ENCODE measurements at places on chromosomes 11 and 22.

GRCh38 chr11:128581561-128582272 is 5.6 kb downstream of the ETS1 start:
- no peak for DNase-seq

DNA sequence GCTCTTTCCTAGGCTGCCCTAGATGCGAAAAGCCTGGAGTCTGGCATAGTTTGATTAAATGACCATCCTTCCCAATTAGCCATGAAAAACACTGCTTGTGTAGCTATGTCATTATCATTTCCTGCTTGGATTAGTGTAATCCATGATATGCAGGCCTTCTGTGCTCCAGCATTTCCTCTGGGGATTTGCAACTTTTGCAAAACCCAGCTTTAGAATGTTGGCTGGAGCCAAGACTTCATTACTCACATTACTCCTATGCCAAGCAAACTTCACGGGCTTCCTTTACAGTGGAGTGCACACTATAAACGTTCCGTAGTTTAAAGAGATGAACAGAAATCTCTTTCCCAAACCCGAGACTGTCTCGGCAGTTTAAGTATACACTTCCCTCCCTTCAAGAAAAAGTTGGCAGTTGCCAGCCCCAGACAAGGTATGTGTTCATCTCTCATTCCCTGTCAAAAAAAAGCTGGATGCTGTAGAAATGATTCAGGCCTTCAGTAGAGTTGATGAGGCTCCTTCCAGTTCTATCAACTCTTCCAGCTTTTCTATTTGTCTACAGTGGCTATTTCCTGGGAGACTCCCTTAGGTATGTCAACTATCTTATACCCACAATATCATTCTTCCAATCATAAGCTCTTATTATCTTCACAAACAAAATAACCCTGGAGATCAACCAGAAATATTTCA is 180.0 kb downstream of the MAML2 start:
- no peak for DNase-seq

DNA sequence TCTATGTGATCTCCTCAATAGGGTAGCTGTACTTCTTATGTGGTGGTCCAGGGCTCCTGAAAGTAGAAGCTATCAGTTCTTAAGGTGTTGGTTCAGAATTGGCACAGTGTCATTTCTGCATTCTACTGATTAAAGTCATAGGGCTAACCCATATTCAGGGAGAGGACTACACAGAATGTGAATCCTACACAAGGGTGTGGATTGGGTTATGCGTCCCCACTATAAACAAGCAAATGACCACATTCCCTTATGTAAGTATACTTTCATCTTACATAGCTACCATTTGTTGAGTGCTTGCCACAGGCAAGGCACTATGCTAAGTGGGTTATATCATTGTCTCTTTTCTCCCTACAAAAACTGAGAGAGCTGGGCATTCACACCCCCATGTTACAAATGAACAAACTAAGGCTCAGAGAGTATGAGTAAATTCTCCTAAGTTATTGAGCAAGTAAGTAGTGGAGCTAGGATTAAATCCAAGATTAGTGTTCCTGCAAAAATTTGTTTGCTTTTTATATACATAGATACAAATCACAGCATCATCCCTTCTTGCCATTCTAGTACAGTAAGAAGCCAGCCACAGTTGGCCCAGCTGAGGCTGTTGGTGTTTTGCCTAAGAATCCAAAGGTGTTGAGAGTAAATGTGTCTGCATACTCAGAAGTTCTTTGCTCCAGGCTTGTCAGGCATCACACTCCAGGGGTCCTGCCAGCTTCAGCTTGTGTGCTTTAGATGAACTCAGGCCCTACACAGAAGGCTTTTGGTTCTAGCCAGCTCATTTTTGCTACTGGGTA is 157.8 kb downstream of the KIF18A start:
- no peak for DNase-seq

- DNase-seq, result peak; percentile 86
Observed at GRCh38 chr11:35083431-35084238, 55.3 kb upstream of the CD44 start.

DNA sequence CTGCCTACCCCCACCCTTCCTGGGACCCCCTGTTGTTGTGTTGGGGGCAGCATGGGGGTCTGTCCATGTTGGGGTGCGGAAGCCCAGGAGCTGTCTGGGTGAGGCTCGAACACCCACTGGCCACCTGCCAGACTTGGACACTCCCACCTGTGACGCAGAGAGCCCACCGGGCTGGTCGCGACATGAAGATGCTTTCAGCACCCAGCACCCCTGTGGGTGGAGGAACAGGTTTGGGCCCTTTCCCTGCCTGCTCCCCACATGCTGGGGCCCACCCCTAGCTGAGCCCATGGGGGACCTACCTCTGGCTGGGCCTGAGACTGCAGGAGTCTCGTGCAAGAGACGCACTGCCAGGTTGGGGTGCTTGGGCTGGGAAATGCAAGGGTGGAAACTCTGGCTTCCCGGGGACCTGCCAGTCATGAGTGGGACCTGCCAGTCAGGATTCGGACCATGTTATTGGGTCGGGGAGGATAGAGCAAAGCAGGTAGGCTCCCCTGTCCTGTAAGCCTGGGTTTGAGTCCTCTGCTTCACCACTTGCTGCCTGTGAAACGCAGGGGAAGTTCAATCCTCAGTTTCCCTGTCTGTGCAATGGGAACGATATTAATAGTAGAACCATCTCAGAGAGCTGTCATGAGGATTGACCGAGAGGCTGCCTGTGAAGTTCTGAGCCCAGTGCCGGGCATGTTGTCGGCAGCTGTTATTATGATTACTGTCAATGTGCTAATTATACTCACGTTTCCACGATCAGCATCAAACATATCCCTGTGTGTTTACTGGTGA is 24.1 kb downstream of the KIAA1671 start:
- no peak for DNase-seq

DNA sequence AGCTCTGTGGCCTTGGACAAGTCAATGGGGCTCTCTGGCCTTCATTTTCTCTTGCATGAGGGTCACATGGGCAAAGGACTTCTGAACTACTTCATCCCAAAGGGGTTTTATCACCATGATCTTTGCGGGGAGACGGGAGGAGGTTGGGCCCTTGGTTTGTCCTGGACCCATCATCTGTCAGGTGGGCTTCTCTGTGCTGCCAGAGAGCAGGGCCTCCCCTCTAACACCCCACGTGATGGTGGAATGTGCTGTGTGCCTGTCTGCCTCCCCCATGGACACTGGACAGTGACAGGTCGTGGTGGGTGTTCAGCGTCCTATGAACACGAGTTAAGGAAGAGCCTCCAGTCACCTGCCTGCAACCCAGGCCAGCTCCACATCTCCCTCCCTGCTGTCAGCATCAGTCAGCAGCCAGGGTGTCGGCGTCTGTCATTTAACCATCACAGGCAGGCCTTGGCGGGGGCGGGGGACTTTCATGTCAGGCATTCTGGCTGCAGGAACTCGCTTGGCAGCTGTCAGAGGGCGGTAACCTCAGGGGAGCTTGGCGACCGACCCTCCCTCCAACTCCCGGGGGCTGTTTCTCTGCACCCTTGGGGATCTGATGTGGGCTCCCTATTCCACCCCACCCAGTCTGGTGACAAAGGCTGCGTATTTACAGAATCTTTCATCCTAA is 2.6 kb upstream of the SUN2 start:
- peak; percentile 58 for DNase-seq

GRCh38 chr22:41169157-41169556 is 36.0 kb upstream of the L3MBTL2 start:
- no peak for DNase-seq

DNA sequence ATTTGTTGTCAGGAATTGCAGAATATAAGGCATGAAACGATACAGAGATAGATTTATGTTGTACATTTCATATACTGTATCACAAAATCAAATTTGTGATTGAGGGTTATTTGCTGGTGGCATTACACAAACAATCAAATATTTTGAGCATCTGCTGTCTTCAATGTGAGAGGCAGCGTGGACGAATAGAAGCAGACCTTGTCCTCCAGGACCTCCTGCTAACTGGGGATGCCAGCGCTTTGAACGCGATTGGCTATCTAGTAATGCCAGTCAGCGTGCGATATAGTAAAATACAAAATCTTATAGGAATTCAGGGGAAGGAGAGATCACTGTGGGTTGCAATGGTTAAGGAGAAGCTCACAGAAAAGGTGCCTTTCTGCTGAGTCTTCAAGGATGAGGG is 631 bp upstream of the SNX19 start:
- no peak for DNase-seq

- DNase-seq, result peak; percentile 58
Observed at GRCh38 chr22:19962246-19962908, 20.8 kb upstream of the TXNRD2 start.

- no peak for DNase-seq
Observed at GRCh38 chr11:32436751-32437494, 1.6 kb upstream of the WT1 start.

DNA sequence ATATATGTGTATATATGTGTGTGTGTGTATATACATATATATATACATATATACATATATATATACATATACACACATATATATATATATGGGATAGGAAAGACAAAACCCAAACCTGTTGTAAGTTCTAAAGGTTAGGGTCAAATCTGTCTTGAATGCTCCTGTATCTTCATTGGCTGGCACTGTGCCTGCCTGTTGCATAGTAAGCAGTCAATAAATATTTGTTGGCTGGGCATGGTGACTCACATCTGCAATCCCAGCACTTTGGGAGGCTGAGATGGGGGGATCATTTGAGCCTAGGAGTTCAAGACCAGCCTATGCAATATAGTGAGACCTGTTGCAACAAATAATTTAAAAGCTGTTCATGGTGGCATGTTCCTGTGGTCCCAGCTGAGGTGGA is 205.4 kb downstream of the DBX1 start:
- DNase-seq, result no peak

DNA sequence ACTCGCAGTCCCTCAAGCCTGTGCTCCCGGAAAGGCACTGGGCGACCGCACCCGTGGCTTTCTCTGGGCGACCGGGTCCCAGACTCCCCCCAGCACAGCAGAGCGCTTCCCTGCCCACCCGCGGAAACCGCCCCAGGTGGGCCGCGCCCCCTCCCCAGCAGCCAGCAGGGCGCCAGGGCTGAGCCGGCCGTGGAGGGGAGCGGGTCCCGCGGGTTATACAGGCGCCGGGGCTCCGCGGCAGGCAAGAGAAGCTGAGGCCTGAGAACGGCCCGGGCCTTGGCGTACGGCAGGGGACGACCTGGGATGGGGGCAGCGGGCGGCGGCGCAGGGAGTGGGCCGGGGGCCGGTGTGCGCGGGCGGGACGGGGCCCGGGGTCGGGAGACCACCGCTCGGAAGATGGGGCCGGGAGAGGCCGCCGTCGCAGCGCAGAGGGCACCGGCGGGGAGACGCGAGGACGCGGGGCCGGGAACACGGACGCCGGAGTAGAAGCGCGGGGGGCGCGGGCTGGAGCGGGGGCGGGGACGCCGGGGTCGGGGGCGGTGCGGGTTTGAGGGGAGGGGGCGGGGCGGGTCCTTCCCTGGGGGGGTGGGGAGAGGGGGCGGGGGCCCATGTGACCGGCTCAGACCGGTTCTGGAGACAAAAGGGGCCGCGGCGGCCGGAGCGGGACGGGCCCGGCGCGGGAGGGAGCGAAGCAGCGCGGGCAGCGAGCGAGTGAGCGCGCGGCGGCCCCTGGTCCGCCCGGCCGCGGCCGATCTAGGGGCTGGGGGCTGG is at the start of gene MDK:
TSS of gene MDK (plus strand) at position 622 of the 771 bp plus-strand sequence. CDS start 389 bp downstream, outside the sequence.
- no peak for DNase-seq

- DNase-seq, result peak; percentile 42
Observed at GRCh38 chr11:12288212-12288930, 89.0 kb upstream of the PARVA start.

GRCh38 chr11:119029340-119030028 is 1.2 kb downstream of the SLC37A4 start:
- DNase-seq, result no peak

- no peak for DNase-seq
Observed at GRCh38 chr22:20384865-20385264, 9.1 kb upstream of the ZNF74 start.

DNA sequence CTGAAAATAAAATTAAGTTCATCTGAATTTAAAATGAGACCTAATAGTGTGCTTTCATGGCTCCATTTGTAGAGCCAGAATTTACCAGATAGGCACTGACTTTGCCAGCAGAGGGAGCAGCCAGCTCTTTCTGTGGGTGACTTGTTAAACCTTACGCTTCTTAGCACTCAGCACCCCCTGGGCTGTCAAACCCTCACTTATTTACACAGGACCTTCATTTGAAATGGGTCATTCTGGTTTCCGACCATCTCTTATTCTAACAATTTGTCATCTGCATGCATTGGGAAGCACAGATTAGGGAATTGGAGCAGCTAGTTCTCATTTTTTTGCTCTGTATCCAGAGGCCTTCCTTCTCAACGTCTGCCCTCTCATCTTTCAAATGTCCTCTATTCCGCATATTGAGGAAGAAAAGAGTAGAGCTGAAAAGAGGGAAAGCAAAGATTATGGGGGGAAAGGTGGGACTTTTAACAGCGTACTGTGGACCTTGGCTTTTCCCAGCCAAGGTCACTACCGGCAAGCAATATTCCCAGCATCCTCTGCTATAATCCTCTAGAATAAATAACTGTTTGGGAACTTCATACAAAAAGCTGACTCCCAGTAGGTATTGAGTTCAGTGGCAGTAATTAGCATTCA is 3.1 kb downstream of the ASRGL1 start:
- DNase-seq, result peak; percentile 71

GRCh38 chr11:76030286-76030685 is 176.0 kb downstream of the WNT11 start:
- no peak for DNase-seq

GRCh38 chr11:69704508-69705253 is 859 bp upstream of the FGF19 start:
- DNase-seq, result no peak

DNA sequence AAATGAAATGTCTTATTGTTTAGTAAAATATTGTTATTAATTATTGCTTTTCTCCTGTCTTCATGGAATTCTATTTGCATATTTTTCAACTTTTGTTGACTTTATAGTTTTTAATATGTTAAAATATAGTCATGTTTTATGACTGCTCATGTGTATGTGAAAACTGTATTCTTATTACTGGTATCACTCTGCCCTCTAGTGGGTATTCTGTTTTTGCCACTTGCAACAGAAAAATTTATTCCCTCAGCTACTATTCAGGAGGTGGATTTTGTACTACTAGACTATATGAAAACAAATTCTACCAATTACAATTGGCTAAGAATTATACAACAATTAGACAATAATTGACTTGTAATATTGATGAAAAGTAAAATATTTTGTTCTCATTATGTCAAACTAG is 45.0 kb downstream of the OR4C6 start:
- DNase-seq, result no peak

DNA sequence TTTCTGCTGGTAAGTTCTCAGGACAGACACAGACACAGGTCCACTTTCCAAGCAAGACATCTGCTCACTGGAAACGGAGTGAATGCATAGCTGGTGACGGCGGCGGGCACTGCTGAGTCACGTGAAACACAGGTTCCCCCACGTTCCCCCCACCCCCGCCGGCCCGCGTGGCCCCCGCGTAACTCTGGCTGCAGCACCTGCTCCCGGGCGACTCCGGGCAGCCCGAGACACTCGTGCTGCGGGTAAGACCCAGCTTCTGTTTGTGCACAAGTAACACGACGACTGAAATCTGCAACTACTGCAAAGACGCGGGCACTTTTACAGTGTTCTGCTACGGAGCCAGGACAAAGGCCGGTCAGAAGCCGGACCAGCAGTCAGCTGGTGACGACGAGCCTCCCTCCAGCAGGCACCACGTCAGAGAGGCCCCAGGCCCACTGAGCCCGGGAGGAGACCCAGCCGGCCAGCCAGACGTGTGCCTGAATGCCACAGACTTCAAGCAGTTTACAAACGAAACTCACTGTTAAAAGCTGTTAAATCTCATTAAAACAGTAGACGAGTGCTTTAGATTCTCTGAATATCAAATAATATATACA is 12.9 kb upstream of the ARFGAP3 start:
- DNase-seq, result no peak
